ENCODE measurements at places on chromosomes 11 and 22.

- DNase-seq, result peak; percentile 75
Observed at GRCh38 chr22:46149512-46150033, 753 bp upstream of the PPARA start.

DNA sequence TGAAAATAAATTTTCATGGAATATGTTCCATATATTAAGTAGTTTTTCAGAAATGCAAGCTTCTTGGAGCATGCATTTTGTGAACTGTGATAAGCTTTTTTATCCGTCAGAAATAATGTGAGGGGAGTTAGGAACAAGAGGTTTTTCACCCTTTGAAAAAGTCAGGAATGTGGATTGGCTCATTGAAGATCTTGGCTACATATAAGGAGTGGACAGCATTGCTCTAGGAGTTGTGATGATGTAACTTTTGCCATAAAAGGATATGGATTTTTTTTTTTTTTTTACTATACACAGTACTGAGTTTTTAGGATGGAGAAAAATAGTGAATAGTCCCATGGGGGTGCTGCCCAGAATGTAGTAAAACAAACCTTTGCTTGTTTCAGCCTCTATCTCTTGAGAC is 180.2 kb downstream of the NAV2 start:
- no peak for DNase-seq

GRCh38 chr22:30806391-30806861 is 111.8 kb downstream of the OSBP2 start:
- peak; percentile 60 for DNase-seq

- DNase-seq, result no peak
Observed at GRCh38 chr22:48665311-48665995, 1162.2 kb downstream of the BRD1 start.

GRCh38 chr11:31921081-31921480 is 110.0 kb upstream of the PAX6 start:
- DNase-seq, result no peak

DNA sequence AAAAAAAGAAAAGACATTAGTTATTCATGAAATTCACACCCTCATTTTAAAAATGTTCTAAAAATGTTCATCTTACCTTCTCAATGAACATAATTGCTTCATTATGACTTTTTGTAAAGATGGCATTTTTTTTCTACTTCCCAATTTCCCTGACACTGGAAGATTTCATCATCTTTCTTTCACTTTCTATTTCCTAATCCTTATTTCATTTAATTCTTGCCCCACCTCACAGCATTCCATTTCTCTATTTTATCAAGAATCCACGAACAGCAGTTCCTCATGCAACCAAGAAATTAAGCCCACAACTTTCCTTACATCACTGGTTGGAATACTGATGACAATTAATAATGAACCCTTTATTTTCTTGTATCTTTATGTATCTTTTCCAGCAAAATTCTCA is 1.9 kb downstream of the PATL1 start:
- DNase-seq, result no peak

- DNase-seq, result no peak
Observed at GRCh38 chr11:19987331-19987801, 172.9 kb downstream of the DBX1 start.

- DNase-seq, result no peak
Observed at GRCh38 chr11:18468059-18468458, 12.4 kb downstream of the LDHAL6A start.

DNA sequence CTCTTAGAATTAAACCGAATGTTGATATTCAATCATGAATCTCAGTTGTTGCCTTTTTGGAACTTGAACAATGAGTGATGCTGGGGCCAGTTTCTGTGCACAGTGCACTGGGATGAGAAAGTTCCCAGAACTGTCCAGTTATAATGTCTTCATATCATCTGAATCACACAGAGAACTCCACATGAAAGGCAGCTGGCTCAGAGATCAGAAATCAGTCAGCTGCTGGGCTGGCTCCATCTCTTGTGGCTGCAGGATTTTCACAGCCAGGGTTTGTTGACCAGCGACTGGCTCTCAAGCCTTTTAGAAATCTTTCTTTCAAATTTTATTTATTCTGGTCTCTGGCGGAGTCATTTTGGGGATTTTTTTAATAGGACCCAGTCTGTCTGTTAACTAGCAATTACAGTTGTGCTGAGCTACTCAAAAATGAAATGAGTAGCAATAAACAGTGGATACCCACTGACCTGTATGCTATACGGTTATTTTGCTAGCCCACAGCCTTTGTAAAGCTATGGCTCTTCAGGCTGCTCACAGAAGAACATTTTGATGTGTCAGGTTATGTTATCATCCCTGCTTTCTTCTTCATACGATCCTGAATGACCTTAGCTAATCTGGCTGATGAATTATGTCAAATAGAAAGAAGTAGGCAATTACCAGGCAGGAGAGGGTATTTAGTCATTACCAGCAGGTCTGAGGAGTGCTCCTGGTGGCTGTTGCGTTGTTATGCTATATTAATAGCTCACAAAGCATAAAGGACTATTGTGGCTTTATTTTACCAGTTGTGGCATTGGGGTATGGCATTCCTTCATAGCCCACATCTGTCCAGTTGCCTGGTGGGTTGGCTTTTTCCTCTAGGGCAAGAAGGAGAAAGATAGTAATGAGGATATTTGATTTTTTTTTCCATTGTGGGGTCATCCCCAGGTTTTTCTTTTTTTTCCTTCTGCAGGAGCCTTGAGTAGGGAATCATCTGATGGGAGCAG is 3.6 kb downstream of the FAT3 start:
- no peak for DNase-seq

- DNase-seq, result no peak
Observed at GRCh38 chr22:20027966-20028854, 7.3 kb downstream of the TANGO2 start.

DNA sequence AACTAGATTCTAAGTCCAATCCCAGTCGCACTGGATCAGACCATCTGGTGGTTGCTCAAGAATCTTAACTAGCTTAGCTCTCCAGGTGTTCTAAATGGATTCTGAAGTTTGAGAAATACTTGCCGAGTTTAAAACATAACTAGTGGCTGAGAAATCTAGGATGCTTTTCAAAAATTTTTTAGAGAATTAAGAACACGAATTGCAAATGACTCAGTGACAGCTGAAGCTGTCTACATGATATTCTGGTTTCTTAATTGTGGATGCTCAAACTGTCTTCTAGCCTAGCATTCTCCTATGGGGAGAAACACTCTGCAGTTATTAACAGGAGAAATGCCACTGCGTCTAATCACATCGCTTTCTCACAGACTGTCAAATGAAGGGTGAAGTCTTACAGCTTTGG is 20.2 kb upstream of the TP53AIP1 start:
- DNase-seq, result no peak

DNA sequence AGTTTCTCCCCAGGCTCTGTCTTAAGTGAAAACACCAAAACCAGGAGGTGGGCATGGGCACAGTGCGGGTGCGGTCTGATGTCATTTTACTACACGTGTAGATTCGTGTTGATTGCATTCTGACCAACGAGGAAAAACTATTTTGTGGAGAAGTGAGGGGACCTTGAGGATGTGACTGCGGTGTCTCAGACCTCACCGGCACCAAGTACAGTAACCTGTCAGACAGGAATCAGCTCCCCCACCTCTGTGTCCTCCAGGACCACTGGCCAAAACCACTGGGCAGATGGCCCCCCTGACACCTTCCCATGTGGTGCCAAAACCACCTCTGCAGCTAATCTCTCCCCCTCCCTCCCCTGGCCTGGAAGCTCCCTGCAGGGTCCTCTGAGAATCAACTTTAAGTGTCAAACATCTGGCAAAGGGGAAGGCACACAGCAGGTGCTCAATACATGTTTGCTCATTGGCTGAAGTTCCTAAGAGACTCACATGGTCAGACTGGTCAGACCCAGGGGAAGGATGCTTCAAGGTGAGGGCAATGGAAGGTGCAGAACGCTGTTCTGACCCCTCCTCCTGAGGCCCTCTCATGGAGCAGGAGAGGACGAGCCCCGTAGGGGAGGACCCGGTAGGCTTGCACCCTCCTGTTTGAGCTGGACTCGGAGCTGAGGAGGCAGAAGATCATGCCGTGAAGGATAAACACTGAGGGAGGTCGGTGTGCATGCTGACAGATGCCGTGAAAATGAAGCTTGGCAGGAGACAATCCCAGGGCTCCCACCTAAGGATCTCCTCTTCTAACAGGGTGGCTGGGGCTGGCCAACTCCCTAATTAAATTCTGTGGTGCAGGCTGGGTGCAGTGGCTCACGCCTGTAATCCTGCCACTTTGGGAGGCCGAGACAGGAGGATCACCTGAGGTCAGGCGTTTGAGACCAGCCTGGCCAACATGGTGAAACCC is 129.9 kb downstream of the MPPED1 start:
- DNase-seq, result no peak

DNA sequence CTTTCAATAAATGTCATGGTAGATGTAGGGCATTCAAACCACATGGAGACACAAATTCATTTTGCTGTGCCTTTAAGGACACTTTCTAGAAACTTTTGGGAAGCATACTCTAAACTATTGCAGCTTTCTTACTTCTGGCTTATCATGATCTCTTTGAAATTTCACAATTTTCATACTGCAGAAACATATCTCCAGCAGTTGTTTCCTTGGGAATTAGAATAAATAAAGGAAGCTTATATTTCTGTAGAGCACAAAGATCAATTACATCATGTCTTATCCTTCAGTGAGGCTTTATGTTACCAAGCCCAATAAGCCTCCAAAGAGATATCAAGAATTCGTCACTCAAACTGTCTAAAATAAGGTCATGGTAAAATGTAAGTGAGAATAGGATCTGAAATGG is 74.5 kb upstream of the RAB38 start:
- DNase-seq, result no peak

- no peak for DNase-seq
Observed at GRCh38 chr11:64268025-64268892, 16.2 kb downstream of the BAD start.

- peak; percentile 17 for DNase-seq
Observed at GRCh38 chr11:104256525-104256924, 92.6 kb upstream of the PDGFD start.

GRCh38 chr22:49566141-49566541 is 261.5 kb downstream of the BRD1 start:
- no peak for DNase-seq

DNA sequence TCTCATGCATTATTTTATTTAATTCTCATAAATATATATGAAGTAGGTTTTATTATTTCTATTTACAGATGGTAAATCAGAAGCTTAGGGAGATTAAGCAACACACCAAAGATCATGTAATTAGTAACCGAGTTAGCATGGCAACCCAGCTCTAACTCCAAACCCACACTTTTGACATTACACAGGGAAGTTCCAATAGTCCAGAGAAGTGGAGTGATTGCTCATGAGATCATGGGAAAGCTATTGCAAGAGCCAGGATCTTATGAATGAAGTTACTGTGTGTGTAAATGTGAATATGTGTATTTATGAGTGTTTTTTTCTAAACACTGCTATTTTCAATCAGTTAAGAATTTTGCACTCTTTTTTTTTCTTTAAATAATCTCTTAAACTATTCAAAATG is 225.8 kb upstream of the KIRREL3 start:
- DNase-seq, result no peak

DNA sequence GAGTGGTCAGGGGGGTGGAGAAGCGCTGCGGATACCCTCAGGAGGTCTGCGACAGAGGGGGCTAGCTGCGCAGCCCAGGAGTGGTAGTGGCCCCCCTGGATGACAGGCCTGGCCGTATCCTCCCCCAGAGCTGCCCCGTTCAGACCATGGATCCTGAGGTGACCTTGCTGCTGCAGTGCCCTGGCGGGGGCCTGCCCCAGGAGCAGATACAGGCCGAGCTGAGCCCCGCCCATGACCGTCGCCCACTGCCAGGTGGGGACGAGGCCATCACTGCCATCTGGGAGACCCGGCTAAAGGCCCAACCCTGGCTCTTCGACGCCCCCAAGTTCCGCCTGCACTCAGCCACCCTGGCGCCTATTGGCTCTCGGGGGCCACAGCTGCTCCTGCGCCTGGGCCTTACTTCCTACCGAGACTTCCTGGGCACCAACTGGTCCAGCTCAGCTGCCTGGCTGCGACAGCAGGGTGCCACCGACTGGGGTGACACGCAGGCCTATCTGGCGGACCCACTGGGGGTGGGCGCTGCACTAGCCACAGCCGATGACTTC is 505 bp downstream of the NUDT22 start:
- peak; percentile 64 for DNase-seq

- DNase-seq, result peak; percentile 52
Observed at GRCh38 chr22:46739094-46739870, 1.2 kb upstream of the CERK start.
